ENCODE measurements at places on chromosomes 5 and 9.

DNA sequence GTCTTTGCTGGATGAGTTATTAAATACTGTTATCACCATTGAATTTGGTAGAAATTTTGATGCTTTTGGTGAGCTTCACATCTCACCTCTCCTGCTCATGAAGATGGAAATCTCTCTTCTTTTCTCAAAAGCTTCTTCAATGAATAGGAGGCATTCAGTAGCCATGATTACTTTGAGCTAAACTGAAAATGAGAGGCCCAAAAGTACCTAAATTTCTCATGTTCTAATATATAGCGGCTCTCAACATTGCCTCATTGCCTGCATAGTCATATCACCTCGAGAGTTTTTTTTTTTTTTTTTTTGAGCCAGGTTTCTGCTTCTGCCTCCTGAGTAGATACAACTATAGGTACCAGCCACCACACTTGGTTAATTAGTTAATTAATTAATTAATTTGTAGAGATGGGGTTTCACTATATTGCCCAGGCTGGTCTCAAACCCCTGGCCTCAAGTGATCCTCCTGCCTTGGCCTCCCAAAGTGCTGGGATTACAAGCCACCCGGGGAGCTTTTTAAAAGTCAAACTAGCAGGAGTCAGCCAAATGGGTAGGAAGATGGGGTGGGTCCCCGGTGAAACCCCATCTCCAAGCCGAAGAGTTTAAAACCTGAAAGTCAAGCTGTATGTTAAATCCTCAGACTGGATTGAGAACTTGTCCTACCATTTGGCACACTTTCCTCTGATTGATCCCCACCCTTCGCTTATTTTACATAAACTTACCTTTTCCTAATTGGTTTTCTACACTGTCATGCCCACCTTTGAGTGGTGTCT lies 169.0 kb downstream of the DOCK2 start:
- DNase-seq: no peak

GRCh38 chr5:138905541-138905940 lies 30.4 kb upstream of the LRRTM2 start:
- DNase-seq: no peak

- no peak for DNase-seq
These were observed 5.2 kb upstream of the LMX1B start for GRCh38 chr9:126608551-126608950.

DNA sequence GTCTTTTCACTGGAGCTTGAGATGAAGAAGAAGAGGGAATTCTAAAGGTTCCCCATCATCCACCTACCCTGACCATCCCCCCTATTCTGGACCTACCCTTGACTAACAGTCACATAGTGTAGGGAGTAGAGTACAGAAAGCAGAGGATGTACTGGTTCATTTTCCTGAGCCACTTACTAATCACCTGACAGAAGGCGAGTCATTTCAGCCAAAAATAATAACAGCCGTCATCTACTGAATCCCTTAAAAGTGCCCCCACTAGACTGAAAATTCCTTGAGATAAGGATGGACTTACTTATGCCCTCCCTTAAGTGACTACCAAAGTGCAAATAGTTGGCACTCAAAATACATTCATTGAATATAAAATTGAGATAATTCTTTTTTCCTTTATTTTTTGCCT lies 112.2 kb downstream of the FOXD1 start:
- no peak for DNase-seq

GRCh38 chr9:77511525-77511924 lies 136.6 kb downstream of the GNA14 start:
- no peak for DNase-seq

- DNase-seq: no peak
These were observed 355.4 kb upstream of the SLC24A2 start for GRCh38 chr9:20144197-20144596.

- no peak for DNase-seq
These were observed 431.1 kb downstream of the DTWD2 start for GRCh38 chr5:118557251-118557661.

DNA sequence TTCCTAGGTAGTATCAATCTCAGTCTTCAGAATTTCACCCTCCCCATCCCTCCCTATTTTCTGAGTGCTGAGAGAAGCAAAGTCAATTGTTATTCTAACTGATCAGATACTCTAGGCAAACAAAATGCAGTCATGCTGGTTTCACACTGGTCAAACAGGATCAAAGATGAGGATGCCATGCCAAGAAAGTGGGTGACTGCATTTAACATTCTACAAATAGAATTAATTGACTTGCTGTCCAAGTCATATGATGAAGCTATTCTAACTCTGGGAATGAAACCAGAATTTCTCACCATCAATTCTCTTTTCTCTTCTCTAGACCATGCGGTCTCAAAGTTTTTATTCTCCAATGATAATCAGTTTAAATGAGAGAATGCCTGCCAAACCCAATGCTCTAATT lies 112.5 kb downstream of the CTNND2 start:
- no peak for DNase-seq

DNA sequence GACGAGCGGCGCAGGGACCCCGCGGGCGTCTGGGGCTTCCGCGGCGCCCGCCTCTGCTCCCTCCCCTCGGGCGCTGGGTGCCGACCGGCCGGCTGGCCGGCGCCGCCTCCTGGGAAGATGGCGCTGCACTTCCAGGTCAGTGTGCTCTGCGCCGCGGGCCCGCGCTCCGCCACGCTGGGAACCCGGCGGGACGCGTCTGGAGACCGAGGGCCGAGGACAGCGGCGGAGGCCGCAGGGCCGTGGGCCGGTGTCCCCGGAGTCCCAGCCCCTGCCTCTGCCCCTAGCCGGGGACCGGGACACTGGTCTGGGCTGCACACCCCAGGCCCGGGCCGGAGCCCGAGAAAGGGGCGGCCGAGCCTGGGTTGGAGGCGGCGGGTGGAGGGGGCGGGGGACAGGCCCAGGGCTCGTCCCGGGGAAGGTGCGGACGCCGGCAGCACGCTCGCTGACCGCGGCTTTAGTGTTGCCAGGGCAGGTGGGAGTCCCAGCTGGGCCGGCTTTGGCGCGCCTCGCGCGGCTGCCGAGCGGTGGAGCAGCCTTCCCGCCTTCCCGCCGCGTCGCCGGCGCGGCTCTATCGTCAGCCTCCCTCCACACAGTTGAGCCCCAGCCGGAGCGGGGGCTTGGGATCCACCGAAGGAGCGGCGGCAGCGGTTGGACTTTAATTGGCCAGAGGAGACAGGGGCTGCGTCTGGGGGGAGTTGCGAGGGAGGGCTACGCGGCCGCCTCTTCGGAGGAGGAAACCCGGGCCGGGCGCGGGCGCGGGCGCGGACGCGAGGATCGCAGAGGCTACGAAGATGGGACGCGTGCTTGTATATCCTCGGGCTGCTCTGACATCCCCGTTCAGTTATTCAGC lies at the start of gene RANBP17:
Gene RANBP17, plus strand, starts transcription at position 102 of the 850 bp plus-strand sequence.
- no peak for DNase-seq

DNA sequence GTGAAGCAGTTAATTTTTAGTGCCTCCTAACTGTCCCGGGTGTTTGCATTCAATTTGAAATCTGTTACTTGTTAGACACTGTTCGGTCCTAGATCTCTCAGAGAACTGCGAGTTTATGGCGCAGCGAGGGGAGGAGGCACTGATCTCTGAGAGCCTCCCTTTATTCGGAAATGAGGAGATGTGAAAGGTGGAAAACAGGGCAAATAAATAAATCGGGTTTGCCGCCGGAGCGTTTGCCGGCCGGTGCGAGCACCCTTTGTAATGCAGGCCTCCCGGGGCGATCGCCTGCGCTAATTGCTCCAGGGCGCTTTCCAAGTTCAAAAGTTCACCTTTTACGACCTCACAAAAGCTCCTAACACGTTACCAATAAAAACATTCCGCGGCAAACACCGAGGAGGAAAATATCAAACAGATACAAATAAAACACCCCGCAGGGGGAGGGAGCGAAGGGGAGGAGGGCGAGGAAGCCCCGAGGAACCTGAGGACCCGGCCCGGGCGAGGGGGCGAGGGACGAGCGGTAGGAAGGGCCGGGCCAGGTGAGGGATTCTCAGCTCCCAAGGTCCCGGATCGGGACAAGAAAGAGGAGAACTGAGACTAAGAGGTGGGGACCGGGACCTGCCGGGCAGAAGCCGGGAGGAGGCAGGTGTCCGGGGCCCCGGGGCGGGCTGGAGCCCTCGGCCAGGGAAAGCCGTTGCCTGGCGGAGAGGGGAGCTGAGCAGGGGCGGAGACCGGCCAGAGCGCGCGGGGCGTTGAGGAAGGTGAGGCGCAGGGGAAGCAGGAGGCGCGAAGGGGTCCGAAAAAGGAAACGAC lies 1.4 kb downstream of the NR6A1 start:
- DNase-seq: no peak

DNA sequence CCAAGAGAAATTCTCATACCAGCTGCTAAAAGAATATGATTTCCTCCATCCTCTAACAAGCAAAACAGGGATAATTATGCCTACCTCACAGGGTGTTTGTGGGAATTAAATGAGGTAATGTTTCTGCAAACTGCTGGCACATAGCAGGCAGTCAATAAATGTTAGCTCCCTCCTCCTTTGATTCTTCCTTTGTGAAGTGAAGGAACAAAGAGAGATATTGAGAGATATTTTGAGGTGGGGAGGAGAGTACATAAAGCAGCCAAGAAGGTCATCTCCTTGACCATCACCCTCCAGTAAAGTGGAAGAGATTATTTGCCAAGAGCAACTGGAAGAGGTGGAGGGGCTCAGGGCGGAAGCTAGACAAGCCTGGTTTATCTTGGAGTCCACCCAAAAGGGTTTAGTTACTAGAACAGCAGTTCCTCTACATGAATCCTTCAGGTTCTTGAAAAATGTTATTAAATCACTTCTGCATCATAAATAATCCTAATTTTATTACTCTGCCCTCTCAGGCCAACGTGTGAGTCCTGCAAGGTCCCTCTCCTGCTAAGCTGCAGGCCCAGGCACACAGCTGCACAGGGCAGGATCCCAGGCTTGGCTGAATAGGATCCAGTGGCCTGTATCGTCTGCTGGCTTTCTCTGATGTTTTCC lies 35.0 kb upstream of the TLE1 start:
- DNase-seq: no peak

GRCh38 chr9:72262063-72262462 lies 102.9 kb downstream of the ZFAND5 start:
- no peak for DNase-seq

- no peak for DNase-seq
These were observed 96.2 kb downstream of the TRPM3 start for GRCh38 chr9:71025201-71025600.

DNA sequence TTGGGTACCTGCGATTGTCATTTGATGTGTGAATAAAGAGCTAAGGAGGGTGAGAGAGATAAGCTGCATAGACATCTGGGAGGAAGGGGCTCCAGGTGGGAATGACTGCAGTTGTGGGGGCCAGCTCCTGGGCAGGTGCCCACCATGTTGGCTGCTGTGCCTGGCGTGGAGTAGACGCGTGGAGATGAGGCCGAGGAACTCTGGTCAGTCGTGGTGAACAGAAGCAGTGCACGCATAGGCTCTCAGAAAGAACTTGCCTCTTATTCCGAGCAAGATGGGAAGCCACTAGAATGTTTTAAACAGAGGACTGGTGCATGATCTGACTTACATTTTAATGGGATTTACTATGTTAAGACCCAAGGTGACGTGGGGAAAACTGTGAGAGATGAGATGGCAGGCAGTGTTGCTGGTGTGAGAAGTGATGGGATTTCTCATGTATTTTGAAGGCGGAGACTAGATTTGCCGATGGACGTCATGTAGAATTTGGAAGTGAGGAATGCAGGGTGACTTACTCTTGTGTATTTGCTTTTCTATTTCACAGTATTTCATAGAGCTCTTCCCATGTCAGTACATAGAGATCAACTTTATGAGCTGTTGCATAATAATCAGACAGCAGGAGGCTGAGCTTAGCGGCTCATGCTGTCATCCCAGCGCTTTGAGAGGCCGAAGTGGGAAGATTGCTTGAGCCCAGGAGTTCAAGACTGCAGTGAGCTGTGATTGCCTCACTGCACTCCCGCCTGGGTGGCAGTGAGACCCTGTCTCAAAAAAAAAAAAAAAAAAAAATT lies 71.1 kb downstream of the EHMT1 start:
- no peak for DNase-seq
